ENCODE measurements at places on chromosomes 12 and 14.
A peak's percentile ranks its signal among the peaks of the same experiment; 100 is the strongest.

DNA sequence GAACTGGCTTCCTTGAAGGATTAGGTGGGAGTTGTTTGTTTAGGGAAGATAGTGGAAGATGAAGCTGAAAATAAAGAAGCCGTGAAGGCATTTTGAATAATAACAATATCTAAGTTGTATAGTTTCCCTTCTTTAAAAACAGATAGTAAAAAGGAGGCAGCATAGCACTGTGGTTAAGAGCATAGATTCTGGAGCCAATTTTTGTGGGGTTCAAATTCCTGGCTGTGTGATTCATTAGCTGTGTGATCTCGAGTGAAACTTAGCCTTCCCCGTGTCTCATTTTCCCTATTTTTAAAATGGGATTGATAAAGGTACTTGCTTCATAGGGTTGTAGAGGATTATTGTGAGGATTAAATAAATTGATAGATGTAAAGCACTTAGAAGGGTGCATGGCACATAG lies 104.5 kb downstream of the MYRFL start:
- no peak for DNase-seq

DNA sequence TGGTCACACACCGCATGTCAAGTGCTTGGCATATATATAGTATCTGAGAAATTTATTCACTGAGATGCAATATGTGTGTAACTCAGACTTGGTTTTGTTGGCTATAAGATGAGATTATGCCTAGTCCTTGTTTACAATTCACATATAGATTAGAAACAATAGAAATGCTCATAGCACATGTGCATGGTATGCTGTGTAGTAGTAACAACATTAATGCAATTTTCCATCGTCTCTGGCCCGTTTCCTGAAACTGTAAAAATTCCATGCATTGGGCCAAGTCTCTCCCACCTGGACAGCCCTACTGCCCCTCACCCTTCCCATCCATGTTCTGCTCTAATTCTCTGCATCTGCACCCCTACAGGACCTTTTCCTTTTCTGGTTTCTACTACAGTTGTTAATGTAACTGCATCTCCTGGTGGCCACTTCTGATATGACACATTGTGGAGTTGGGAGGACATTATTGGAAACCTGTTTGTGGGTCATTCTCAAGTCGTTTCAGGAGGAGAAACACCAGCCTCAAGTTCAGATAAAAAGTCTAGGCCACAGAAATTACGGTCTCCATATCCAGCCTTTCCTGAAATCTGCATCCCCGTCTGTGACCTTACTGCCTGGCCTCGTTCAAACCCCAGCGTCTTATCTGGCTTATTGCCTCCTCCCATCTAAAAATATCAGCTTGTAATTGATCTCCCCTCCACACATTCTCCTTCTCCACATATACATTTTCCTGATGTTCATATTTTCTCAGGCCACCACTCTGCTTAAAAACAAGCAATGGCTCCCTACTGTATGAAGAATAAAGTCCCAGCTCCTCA lies 37.5 kb downstream of the EMP1 start:
- DNase-seq: peak; percentile 61

- no peak for DNase-seq
Measured at GRCh38 chr12:68031881-68032739, 42.9 kb downstream of the IFNG-AS1 start.

DNA sequence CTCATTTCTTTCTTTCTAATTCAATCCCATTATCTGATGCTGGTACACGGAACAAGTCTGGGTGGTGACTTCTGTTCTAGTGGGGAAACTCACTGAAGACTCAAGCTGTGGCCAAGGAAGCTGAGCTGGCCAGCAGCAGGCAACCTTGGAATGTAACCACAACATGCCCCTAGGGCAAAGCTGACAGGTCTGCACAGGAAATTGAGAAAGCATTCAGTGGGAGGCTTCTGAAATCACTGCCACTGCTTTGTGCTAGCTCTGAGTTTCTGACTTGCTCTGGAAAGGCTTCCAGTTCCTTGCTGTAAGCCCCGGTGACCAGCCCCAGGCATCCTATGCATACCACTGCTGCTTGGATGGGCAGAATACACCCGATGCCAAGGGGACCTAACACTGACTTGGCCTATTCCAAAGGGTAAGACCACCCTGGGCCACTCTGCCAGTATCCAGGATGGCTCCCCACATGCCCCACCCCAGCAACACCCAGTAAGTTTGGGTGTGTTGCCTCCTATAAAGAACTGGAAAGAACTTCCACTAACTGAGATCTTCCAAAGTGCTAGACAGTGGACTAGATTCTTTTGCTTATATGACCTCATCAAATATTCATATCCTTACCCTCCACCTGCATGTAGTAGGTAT lies 84.5 kb upstream of the CDKN3 start:
- DNase-seq: no peak
